ENCODE measurements at places on chromosomes 11 and 22.

DNA sequence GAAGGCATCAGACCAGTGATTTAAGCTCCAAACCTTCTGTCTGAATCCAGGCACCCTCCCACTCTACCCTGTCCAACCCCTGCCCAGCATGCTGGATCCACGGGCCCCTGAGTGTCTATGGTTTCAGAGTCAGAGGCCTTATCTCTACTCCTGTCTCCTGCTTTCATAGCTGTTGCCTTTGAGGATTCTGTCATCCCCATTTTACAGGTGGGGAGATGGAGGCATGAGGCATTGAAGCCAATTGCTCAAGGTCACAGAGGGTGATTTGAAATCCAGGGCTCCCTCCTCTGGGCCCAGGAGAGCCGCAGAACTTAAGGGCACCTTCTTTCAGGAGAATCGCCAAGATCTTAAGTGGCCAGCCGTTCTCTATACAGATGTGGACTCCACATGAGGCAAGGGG lies 3.1 kb downstream of the KCNJ4 start:
- DNase-seq = no peak

- no peak for DNase-seq
These were observed 239.0 kb downstream of the TENM4 start for GRCh38 chr11:79201677-79202347.

- DNase-seq = no peak
These were observed 307 bp upstream of the MRPL16 start for GRCh38 chr11:59810911-59811259.

DNA sequence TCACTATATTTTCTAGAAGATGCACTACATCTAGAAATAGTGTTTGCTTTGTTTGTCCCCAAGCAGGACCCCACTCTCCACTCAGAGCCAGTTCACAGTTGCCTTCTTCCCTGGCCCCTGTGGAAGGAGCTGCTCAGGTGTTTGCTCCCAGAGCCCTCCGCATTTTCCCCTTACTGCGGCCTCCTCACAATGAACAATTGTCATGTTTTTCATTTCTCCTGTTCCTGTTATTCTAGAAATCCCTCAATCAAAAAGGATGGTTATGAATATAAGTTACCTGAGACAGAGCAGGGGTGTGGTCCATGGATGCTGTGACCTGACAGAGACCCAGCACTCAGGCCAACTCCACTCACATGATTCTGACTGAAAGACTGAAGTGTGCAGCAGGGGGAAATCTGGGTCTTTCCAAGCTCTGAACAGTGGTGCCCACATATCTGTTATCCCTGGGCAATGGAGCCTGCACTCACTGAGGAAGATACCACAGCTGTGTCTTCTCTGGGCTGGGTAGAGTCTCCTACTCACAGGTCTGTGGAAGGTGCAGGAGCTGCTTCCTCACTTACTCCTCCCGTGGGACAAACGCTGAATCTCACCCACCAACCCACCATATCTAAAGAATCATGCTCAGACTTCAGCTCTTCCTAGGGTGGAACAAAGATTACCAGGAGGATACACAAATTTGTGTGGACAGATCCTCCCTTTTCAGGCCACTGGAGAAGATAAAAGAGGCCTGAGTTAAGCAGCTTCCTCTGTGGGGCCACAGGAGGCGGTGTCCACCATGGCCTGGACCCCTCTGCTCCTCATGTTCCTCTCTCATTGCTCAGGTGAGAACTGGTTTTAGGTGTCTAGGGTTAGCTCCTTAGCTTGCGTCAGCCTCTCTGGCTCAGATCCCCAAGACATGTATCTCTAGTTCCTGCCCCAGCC lies 87.1 kb upstream of the TOP3B start:
- no peak for DNase-seq

DNA sequence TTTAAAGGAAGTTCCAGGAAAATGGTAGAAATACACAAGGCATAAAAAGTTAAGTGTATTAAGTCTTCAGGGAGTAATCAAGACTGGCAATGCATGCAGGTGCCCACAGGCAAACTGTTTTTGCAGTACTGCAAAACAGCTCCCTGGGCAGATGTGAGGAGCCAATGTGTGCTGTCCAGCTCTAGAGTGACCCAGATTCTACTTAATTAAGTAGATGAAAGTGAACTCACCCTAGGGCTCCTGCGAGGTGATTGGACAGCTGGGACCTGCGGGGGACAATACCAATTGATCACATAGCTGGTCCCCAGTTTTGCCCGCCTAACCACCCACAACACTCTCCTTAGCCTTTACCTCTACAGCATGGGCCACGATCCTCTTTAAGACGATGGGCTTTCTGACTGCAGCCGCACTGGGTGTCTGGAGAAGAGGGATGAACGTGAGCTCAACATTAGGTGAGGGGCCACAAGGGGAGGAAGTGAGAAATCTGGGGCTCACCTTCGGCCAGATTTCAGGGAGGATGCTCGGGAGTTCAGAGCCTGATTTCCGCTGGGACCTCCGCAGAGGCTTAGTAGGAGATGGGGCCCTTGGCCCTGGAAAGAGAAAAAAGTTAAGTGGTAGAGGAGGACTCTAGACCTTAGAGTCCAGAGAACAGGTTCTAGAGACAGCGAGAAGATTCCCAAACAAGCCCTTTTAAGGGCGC lies 556 bp downstream of the CDCA5 start:
- DNase-seq = no peak

Data from activated CD4-positive, CD25-positive, alpha-beta regulatory T cell (primary cell).